ENCODE measurements at places on chromosomes 2 and 18.

DNA sequence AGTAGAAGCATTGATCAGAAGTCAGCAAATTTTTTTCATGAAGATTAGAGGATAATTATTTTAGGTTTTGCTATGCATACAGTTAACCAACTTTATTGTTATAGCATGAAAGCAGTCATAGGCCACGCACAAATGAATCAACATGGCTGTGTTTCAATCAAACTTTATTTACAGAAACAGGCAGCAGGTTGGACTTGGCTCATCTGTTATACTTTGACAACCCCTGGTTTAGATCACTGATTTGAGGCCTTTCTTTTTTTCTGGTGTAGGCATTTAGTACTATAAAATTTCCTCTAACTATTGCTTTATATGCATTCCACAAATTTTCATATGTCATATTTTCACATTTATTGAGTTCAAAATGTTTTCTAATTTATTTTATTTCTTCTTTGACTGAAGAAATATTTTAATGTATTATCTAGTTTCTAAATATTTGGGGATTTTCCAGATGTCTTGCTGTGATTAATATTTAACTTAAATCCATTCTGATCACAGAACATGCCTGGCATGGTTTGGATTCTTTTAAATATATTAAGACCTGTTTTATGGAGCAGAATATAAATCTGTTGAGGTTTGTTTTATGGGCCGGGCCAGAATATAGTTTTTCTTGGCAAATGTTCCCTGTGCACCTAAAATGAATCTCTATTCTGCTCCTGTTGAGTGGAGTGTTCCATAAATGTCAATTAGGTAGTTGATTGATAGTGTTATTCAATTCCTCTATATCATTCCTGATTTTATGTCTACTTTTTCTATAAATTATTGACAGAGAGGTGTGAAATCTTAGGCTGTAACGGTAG is 116.3 kb upstream of the KLHL29 start:
- DNase-seq, result no peak
- no peak overlapping the region for H3K27ac ChIP-seq
- no peaks in the 10 kb centered on the region for H3K36me3 ChIP-seq
- H3K4me1 ChIP-seq, result no peaks in the 10 kb centered on the region
- no peak overlapping the region for H3K4me3 ChIP-seq

DNA sequence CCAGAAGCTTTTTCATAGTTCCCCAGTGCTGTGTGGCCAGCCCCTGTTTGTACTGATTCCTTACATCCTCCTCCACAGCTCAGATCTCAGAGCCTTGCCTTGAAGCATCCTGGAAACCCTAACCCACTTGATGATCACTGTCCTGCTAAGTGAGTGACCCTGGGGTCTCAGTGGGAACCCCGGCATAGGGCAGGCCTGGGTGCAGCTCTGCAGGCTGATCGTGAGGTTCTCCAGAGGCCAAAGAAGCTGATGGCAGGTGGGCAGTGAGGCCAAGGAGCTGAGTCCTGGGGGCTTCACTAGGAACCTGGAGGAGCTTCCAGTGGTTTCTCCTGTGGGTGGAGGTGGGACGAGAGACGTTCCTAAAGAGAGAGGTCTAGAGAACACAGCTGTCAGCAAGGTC is 47.4 kb upstream of the BIN1 start:
- H3K27me3 ChIP-seq, result no peaks in the 10 kb centered on the region
- H3K4me3 ChIP-seq, result no peak overlapping the region
- no peak for DNase-seq
- no peaks in the 10 kb centered on the region for H3K4me1 ChIP-seq
- H3K36me3 ChIP-seq, result no peaks in the 10 kb centered on the region

- DNase-seq, result no peak
- H3K36me3 ChIP-seq, result no peaks in the 10 kb centered on the region
- no peak overlapping the region for H3K27ac ChIP-seq
- H3K27me3 ChIP-seq, result no peaks in the 10 kb centered on the region
Observed at GRCh38 chr18:47168509-47168908, 7.7 kb downstream of the IER3IP1 start.

DNA sequence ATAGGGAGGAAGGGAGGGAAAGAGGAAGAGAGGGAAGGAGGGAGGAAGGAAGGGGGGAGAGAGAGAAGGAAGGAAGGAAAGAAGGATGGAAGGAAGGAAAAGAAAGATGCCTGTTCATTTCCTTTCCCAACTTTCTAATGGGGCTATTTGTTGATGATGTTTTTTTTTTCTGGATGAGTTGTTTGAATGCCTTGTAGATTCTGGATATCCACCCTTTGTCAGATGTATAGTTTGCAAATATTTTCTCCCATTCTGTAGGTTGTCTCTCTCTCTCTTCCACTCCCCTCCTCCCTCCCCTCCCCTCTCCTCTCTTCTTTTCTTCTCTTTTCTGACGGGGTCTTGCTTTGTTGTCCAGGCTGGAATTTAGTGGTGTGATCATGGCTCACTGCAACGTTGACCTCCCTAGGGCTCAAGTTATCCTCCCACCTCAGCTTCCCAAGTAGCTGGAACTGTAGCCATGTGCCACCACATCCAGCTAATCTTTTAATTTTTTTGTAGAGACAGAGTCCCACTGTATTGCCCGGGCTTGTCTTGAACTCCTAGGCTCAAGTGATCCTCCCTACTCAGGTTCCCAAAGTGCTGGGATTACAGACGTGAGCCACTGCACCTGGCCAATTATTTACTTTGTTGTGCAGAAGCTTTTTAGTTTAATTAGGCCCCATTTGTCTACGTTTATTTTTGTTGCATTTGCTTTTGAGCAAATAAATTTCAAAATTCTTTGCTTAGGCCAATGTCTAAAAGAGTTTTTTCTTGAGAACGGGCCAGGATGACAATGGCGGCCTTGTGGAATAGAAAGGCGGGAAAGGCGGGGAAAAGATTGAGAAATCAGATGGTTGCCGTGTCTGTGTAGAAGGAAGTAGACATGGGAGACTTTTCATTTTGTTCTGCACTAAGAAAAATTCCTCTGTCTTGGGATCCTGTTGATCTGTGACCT is 57.3 kb upstream of the FAM117B start:
- no peak overlapping the region for H3K4me3 ChIP-seq
- no peaks in the 10 kb centered on the region for H3K27me3 ChIP-seq
- no peak overlapping the region for H3K27ac ChIP-seq
- DNase-seq, result no peak
- H3K4me1 ChIP-seq, result no peaks in the 10 kb centered on the region

DNA sequence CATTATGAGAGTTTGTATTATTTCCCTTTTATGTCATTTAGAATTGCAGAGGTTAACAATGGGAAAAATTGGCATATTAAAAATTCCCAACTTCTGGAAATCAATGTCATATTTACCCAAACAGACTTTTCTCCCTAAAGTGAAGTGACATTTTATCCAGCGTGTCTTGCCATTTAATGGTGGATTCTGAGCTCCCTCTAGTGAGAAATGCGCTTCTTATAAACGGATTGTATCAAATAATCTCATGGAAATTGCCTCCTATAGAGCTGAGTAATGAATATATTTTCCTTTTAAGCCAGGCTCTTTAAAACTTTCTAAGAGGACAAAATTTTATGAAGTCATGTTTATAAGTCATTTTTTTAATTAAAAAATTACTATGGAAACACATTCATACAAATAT is 5.7 kb upstream of the GCFC2 start:
- no peak overlapping the region for H3K4me3 ChIP-seq
- no peaks in the 10 kb centered on the region for H3K36me3 ChIP-seq
- H3K27ac ChIP-seq, result no peak overlapping the region
- no peaks in the 10 kb centered on the region for H3K27me3 ChIP-seq
- no peak for DNase-seq
- H3K4me1 ChIP-seq, result peaks cover 1% of the 10 kb centered on the region

DNA sequence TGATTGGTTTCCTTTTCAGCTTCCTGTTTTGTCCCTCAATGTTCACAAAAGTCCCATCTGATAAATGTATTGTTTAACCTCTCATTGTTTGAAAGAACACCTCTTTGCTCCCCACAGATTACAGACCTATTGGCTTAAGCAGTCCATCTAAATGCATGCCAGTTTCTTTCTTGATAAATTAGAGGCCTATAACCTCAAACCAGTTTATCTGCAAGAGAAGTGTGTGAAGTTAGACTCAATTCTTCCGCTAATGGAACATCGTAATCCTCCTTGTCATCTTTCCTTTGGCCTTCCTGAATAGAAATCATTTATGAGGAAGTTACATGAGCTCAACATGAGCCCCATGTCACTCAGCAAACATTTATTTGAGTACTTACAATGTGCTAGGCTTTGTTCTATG is 74.0 kb downstream of the FRZB start:
- H3K27ac ChIP-seq, result no peak overlapping the region
- H3K4me1 ChIP-seq, result no peaks in the 10 kb centered on the region
- H3K27me3 ChIP-seq, result no peaks in the 10 kb centered on the region
- no peak for DNase-seq
- no peaks in the 10 kb centered on the region for H3K36me3 ChIP-seq

DNA sequence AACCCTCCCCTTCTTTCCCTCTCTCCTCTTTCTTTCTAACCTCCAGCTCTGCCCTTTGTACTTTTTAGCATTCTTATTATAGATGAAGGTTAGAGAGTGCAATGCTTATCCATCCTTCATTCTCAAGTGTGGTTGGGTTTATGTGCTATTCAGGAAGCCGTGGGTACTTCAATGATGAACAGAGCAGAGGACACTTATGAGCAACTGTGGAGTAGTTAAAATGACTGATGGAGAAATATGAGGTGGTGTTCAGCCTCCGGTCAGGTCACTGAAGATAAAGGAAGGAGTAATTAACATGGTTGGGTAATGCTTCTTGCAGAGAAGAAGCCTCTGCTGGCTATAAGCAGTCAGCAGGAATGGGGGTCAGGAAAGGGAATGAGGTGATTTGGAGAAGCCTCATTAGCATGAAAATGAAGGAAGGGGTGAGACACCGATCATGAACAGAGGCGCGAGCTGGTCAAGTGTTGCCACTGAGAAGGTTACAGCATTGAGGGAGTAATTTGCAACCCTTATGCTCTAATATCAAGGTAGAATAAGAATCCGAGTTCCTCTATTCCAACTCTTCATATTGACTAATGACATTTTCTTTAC is 174.7 kb downstream of the LPIN1 start:
- H3K4me1 ChIP-seq, result no peaks in the 10 kb centered on the region
- H3K4me3 ChIP-seq, result no peak overlapping the region
- H3K27ac ChIP-seq, result no peak overlapping the region

DNA sequence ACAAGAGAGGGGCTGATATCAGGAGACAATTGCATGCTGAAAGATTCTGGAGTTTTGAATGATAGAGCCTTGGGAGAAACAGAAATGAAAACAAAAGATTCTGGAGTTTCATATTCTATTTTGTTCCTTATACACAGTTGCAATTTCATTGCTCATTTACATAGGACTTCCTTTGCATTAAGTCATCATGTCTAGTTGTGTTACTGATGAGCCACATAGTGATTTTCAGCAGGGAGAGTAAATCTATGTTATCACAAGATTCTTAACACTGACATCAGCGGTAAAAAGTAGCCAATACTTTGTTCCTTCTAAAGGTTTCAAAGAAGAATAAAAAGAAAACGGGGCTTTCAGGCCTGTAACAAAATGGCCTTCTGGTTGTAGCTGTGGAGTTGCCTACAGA is 7.1 kb downstream of the ADAM17 start:
- peaks cover 57% of the 10 kb centered on the region for H3K4me1 ChIP-seq
- no peaks in the 10 kb centered on the region for H3K27me3 ChIP-seq
- H3K4me3 ChIP-seq, result no peak overlapping the region
- H3K27ac ChIP-seq, result no peak overlapping the region
- H3K36me3 ChIP-seq, result no peaks in the 10 kb centered on the region
- DNase-seq, result no peak

DNA sequence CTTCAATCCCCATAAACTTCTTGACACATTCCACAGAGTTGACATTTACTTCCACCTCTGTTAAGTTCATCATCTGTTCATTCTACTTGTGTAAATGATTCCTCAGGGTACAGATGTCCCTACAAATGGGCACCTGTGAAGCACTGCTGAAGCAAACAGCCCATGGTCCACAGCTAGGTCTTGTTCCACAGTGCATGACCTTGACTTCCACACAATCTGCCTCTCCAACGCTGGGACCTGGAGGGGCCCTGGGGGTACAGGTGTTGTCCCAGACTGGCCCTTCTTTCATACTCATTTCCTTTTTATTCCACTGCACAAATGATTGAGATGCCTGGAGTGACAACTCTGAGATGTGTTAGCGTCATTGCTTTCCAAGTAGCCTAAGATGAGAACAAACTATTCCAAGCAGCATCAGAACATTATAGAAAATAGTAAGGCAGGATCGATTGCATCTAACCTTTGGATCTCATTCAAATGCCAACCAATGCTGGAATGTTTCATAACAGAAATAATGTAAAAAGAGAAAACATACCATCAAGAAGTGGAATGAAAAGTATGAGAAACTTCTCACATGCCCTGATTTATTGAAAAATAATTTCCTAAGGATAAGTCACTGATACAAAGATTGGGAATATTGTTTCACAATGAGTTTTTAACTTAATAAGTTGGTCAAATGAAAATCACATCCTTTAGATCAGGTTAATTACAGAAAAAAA is 31.2 kb downstream of the PIEZO2 start:
- H3K36me3 ChIP-seq, result no peaks in the 10 kb centered on the region
- no peaks in the 10 kb centered on the region for H3K27me3 ChIP-seq
- no peak overlapping the region for H3K4me3 ChIP-seq
- no peaks in the 10 kb centered on the region for H3K4me1 ChIP-seq
- no peak for DNase-seq

- H3K4me1 ChIP-seq, result no peaks in the 10 kb centered on the region
- no peak for DNase-seq
- no peaks in the 10 kb centered on the region for H3K36me3 ChIP-seq
- no peak overlapping the region for H3K4me3 ChIP-seq
Observed at GRCh38 chr2:21407851-21408250, 284.1 kb downstream of the TDRD15 start.

Measured in transverse colon (tissue), 4 donors.